H7 (cell line): ENCODE measurements at places on chromosomes 11 and 22.

- no peak for DNase-seq
Observed at GRCh38 chr11:128854841-128855240, 12.3 kb downstream of the KCNJ1 start.

DNA sequence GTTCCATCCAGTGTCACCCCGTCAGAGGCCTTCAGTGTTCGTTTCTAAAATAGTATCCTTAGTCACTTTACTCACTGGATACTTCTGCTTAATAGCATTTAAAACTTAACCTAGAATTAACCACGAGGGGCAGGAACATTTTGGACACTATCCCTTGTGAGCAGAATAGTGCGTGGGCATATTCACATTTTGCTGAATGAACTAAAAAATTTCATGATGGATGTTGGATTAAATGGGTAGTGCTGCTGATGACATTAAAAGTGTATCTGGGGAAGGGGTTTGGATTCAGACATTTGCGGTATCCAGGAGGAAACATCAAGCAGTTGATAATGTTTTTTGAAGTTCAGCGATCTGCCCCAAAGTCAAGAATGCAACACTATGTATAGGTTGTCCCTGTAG, 750 bp upstream of the NAT10 start:
- no peak for DNase-seq

- DNase-seq = peak; percentile 73
Observed at GRCh38 chr11:125211191-125211947, 46.8 kb downstream of the PKNOX2 start.

- no peak for DNase-seq
Observed at GRCh38 chr11:131486937-131487635, 116.7 kb downstream of the NTM start.

- DNase-seq = no peak
Observed at GRCh38 chr11:129719037-129719436, 96.6 kb upstream of the TMEM45B start.

GRCh38 chr11:79291948-79292347, 148.9 kb downstream of the TENM4 start:
- no peak for DNase-seq

GRCh38 chr11:10386361-10386760, 68.7 kb upstream of the AMPD3 start:
- DNase-seq = no peak

DNA sequence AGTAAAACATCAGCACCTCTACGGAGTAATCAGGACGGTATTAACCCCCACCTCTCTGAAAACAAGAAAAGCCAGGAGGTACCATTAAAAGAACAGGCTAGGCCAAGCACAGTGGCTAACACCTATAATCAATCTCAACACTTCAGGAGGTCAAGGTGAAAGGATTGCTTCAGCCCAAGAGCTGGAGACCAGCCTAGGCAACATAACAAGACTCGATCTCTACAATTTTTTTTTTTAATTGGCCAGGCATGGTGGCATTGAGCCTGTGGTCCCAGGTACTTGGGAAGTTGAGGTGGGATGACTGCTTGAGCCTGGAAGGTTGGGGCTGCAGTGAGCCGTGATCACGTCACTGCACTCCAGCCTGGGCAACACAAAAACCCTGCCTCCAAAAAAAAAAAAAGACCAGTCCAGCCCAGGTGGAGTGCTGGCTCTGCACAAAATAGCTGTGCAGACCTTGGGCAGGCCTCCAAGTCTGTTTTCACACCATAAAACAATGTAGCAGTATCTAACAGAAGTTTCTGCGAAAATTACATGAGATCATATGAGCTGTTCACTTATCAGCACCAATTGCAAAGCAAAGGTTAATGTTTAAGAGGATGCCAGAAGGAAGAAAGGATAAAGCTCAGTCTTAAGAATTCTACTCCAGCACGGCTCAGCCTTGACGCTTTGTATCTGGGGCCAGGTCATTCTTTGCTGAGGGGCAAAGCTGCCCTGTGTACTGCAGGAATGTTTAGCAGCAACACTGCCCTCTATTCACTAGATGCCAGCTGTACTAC, 14.8 kb downstream of the CHKA start:
- DNase-seq = no peak
